RCC 7860 (cell line): ENCODE measurements at places on chromosomes 1 and 21.

DNA sequence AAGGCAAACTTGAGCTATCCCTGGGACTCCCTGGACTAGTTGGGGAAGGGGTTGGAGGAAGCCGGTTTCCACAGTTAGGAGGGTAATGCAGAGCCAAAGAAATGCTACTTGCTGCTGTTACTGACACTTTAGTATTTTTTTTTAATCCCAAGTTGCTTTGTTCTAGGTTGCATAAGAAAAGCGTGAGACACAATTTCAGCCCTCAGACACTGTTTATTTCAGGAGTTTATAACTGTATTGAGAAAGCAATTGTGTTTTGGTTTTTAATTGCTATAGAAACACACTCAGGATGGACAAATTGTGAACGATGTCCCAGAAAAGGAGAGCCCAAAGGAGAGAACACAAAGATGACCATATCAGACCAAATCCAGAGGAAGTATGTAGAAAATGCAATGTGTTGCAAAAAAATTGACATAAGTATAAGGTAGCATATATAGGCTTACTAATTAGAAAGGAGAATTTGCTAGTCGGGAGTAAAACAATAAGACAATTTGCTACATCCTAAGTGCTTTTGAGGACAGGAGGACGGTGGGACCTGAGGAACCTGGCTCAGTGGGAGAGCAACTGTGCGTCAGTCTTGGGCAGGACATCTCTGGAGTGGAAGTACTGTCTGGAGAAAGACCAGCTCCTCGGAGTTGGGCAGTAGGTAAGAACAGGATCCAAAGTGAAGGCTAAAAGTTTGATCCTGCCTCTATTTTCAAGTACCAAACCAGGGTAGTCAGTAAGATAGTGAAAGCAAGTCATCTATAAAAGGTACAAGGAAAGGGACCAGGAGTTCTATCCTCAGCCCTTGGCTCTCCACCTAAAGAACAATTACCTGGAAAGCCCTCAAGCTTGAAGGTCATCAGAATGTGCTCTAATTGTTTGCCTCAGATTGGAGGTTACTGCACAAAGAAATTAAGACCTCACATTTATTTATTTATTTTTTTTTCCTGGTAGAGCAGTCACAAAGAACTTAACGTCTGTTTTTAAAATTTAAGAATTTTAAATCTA is 39.9 kb downstream of the DIPK1A start:
- no peak for DNase-seq

GRCh38 chr1:30409476-30410152 is 313.8 kb downstream of the MATN1 start:
- peak; percentile 59 for DNase-seq

DNA sequence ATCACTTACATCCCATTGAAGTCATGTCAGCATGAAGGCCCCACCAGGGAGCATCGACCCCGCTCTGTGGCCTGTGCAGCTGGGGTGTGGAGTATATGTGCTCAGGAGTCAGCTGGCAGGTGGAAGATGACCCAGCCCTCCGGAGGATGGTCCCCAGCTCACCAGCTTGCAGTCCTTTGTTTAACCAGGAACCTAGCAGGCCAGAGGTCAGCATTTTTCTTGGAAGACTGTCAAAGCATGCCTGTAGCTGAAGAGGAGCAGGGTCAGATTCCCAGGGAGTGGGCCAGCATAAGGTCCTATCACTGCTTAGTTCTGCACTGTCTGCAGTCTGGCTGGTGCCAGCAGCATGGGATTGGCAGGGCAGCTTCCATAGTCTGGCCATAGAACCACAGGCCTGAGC is 12.7 kb downstream of the NFASC start:
- DNase-seq, result no peak

DNA sequence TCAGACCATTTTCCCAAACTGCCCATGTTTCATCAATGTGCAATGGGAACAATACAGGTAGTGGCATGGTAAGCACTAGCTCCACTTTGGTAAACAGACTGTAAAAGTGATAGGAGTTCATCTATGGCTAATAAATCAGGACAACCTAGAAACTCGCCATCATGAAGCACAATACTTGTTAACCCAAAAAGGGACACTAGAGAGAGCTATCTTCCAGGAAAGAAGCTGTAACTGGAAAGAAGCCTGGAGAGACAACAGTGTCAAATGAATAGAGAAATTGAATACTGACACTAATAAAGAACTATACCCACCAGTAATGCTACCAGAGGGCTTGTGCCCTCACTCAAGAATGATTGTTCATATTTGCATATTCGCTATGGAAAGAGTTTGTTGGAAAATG is 164.7 kb upstream of the RGS18 start:
- no peak for DNase-seq

GRCh38 chr1:58785442-58786058 is 1.7 kb upstream of the JUN start:
- peak; percentile 74 for DNase-seq

GRCh38 chr21:38993561-38993960 is 187.8 kb downstream of the ETS2 start:
- DNase-seq, result peak; percentile 88

DNA sequence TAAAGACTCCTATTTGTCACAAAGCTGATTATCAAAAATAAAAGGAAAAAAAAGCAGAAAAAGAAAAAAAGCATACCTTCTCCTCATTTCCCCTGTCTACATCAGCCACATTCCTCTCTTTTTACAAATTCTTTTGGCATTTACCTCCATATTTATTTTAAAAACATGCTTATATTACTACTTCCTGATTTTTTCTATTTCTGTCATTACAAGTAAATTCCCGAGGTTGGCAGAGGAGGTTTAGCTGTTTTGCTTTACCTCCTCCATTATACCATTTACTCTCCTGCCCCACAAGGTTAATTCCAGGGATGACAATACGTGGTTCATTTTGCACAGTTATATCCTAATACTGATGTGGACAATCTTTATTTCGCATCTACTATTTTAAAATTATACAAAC is 26.3 kb upstream of the CD34 start:
- DNase-seq, result no peak

- DNase-seq, result no peak
Observed at GRCh38 chr21:44934797-44935532, 4.9 kb upstream of the SLX9 start.

GRCh38 chr21:25025596-25025995 is 581.7 kb downstream of the MRPL39 start:
- DNase-seq, result no peak

GRCh38 chr1:98881901-98882300 is 122.8 kb downstream of the PLPPR5 start:
- no peak for DNase-seq

DNA sequence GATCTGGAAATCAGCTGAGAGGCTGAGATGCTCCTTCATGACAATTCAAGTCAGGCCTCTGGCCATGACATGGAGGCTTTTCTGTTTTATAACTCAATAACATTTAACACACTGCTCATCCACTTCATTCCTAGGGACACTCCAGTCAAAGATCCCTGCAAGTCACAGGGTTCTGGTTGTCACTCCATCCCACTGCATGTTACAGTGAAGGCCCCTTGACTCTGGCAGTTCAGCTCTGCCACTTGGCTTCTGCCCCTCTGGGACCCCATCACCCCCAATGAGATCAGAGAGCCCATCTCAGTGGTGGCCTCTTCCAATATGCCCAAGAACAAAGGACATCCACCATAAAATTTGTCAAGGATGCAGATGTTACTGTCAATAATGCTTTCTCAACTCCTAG is 10.0 kb upstream of the FAM110D start:
- no peak for DNase-seq

GRCh38 chr1:66431999-66432398 is 102.0 kb upstream of the SGIP1 start:
- no peak for DNase-seq

GRCh38 chr1:47378147-47378546 is 37.9 kb upstream of the FOXE3 start:
- no peak for DNase-seq

DNA sequence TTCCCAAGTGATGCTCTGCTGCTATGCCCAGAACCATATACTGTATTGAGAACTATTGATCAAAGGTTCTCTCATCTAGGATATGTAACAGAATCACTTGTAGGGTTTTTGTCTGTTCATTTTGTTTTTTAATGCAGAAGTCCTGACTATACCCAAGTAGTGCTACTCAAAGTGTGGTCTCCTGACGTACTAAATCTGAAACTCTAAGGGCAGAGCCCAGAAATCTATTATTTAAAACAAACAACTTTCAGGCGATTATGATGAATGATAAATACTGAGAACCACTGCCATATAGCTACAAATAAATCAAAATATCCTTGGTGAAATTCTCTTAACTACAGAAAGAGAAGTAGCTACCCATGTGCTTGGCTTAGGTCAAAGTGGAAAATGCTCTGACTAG is 10.1 kb downstream of the ZZZ3 start:
- no peak for DNase-seq

- no peak for DNase-seq
Observed at GRCh38 chr1:208156310-208156709, 87.9 kb downstream of the PLXNA2 start.

DNA sequence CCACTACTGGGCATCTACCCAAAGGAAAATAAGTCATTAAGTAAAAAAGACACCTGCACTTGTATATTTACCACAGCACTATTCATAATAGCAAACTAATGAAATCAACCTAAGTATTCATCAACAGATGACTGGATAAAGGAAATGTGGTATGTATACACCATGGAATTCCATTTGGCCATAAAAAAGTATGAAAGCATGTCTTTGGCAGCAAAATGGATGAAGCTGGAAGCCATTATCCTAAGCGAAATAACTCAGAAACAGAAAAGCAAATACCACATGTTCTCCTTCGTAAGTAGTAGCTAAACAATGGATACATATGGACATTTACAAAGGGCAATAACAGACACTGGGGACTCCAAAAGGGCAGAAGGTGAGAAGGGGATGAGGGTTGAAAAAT is 485.7 kb upstream of the BRINP3 start:
- DNase-seq, result no peak

GRCh38 chr1:183058851-183059502 is 35.8 kb downstream of the LAMC1 start:
- DNase-seq, result no peak

DNA sequence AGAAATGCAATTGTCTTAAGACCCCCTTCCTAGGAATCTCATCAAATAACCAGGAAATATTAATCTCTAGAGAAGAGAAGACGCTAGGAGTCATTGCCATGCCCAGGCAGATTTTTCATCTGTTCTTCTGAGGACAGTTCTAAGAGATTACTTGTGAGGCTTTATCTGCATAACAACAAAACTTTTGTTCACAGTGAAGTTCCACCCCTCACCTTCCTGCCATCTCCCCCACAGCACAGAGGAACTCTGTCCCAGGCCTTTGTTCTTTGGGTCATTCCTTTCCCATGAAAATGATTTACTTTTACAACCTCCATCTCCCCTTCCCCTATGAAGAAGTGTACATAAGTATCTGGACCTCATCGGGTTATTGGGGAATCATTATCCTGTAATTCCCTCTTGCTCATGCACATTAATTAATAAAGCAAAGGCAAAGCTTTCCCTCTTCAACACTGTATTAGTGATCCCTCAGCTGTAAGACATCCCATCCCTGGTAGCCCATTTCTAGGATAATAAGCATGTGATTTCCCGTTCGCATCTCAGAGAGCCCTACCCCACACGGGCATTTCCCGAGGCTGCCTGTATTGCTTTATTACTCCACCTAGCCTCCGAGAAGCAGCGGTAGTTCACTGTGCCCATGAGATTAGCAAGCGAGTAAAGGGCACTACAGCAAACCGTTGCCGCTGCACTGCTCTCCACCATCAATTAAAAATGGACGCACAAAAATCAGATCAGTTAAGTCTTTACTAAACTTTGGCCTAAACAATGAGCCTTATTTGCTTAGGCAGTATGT is 384.4 kb upstream of the CAMK1G start:
- no peak for DNase-seq

DNA sequence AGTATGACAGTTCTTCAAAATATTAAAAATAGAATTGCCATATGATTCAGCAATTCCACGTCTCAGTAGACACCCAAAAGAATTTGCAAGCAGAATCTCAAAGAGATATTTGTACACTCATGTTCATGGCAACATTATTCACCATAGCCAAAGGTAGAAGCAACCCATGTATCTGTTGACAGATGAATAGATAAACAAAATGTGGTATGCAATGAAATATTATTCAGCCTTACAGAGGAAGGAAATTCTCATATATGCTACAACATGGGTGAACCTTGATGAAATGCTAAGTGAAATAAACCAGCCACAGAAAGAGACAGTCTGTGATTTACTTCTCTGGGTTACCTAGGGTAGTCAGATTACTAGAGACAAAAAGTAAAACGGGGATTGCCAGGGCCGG is 47.0 kb downstream of the NAV1 start:
- no peak for DNase-seq

- peak; percentile 74 for DNase-seq
Observed at GRCh38 chr1:247415423-247416361, at the start of gene NLRP3. NLRP3 (plus strand) TSS chr1:247416173; CDS start chr1:247418801, 2,628 bp downstream.

- no peak for DNase-seq
Observed at GRCh38 chr1:117670976-117671780, 65.3 kb downstream of the TENT5C start.

DNA sequence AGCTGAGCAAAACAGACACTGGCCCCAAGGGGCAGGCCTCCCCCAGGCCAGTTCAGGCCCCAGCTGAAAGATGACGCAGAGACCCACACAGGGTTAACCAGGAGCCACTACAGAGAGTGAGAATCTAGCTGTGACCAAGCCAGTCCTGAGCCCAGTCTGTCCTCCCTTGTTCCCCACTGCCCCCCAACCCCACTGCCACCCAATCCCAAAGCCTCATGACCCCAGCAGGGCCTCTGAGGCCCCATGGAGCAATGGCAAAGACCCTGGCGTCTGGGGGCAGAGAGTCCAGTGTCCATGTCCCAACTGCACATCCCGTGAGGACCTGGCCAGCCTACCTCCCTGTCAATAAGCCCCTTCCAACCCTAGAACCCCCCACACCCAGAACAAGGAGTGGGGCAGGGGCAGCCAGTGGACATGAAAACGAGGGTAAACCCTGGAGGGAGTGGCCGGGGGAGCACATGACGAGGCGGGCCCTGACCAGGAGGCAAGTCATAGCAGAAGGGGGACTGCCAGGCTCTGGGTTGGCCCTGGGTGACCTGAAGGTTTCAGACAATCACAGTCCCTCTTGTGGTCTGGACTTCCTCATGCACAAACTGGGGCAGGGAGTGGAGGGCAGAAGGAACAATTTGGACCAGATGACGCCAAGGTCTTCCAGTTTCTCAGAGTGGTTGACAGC is 100.5 kb downstream of the GLIS1 start:
- no peak for DNase-seq

- DNase-seq, result no peak
Observed at GRCh38 chr1:163706915-163707314, 385.2 kb downstream of the NUF2 start.

- DNase-seq, result no peak
Observed at GRCh38 chr1:29990304-29990703, 733.1 kb downstream of the MATN1 start.

DNA sequence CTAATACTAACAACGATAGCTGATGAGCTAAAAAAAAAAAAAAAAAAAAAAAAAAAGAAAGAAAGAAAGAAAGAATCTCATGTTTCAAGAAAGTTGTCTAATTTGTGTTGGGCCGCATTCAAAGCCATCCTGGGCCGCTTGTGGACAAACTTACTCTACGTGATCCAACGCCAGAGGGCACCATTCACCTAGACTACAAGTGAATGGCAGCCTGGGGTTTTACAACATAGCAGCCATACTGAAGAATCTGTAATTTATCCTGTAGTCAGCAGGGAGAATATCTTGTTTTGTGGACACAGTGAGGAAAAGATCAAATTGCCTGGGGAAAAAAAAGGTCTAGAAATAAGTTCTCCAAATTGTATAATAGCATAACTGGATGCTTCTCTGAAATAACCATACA is 47.0 kb downstream of the CYP2J2 start:
- no peak for DNase-seq

- DNase-seq, result no peak
Observed at GRCh38 chr1:22884806-22885530, 87.7 kb downstream of the LACTBL1 start.
